T-cell (primary cell): ENCODE measurements at places on chromosomes 16 and 17. TPM values are rescaled to one million over a fixed set of nuclear protein-coding genes. Genes with fewer than 3 reads are reported as not detected.

RNU2-1 gene
- 2,693 TPM for total RNA-seq

CLEC18A gene
- 3.7 TPM for total RNA-seq

DDX52 gene
- total RNA-seq: 21.6 TPM

SPATA22 gene
- not detected for total RNA-seq

C17orf78 gene
- total RNA-seq: not detected

CHD9NB gene
- total RNA-seq: not detected

DNA sequence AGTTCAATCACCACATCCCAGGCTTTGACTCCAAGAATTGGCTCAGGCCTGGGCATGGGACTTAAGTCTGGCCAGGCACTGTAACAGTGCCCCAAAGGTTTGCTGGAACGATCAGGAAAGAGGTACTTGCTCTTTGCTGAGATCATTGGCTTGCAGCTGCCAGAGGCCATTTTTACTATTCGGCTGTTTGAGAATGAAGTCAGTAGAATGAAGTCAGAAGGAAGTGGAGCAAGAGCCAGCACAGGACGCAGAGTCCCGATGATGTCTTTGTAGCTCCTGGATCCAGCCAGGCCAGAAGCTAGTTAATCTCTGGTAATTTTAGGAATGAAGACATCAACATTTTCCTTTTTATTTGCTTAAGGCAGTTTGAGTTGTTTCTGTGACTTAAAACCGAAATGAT, 195.5 kb downstream of the RAB11FIP4 start:
- no peak for DNase-seq

DNA sequence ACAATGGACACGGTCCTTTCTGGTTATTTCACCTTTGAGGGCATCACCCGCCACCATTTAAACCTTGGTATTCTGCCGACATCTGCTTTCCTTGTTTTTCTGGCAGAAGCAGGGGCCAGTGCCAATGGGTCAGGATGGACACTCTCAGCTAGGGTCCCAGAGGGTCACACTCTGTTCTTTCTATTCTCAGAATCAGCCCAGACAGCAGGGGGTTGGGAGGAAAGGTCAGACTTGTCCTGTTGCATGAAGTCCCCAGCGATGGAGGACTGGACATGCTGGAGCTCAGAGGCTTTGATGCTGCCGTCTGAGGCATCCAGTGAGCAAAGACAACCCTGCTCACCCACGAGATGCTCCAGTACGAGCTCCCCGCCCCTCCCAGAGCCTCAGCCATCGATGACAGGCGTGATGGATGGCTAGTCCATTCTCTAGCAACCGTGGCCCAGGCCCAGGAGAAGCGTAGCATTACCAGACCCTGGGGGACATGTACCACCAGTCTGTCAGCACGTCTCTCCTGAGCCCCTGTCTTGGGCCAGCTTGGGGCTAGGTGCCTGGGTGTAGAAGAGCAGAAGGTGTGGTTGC, 62.0 kb downstream of the FOXL1 start:
- DNase-seq: no peak

GRCh38 chr16:66928702-66929388, 3.5 kb upstream of the RRAD start:
- DNase-seq: no peak

- DNase-seq: no peak
These were observed 66.8 kb downstream of the SRCIN1 start for GRCh38 chr17:38538906-38539305.

DNA sequence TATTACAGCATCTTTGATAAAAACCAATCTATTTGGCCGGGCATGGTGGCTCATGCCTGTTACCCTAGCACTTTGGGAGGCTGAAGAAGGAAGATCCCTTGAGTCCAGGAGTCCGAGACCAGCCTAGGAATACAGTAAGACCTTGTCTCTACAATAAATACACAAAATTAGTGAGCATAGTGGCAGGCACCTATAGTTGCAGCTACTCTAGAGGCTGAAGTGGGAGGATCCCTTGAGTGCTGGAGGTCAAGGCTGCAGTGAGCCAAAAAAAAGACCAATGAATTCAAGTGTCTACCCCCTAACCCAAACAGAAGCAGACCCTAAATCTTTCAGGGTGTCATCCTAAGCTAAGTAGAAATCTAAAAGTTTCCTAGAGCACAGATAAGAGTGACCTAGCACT, 7.3 kb upstream of the MEIOC start:
- DNase-seq: no peak

- DNase-seq: no peak
These were observed 290 bp downstream of the TLCD1 start for GRCh38 chr17:28725660-28726225.

DNA sequence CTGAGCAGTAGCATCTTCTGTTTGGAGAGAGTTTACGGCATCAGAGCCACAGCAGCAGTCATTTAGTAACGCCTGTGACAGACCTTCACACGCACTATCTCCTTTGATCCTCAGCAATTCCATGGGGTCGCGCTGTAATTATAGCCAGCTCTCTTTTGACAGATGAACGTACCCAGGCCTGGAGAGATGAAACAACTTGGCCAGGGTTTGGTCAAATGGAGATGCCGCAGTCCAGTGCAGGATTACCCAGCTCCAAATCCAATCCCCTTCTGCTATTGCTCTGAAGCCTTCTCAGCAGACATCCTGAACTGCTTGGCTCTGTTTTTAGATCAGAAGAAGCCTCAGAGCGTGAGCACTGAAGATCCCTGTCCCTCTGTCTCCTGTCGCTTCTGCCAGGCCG, 83.9 kb downstream of the SOX9 start:
- DNase-seq: no peak

DNA sequence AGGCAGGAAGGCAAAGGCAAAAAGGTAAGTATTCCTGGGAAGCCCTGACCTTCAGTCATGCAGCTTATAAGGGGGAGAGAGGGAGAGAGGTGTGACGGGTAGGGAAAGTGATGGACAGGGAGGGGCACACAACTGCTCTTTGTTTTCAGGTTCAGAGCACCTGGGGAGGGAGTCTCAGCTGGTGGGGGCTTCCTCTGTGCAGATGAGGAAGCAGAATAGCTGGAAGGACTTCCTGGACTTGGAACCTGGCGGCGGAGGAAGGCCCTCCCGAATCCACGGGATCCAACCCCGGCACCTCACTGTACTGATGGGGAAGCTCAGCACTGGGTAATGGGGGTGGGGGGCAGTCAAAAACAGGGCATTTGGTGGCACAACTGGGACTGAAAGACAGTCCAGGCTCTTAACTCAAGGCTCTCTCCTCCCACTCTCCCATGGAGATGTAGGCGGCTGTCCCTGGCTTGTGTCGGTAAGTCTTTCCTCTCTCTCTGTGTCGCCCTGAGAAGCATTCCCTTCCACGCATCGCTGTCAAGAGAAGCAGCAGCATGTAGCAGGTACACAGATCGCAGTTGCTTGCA, 11.9 kb upstream of the PITPNM3 start:
- no peak for DNase-seq

- DNase-seq: no peak
These were observed 9.3 kb downstream of the ZNF263 start for GRCh38 chr16:3292604-3293003.

- DNase-seq: no peak
These were observed 49.3 kb upstream of the CACNG4 start for GRCh38 chr17:66915204-66915611.

GRCh38 chr17:30271102-30271501, 20.6 kb downstream of the BLMH start:
- no peak for DNase-seq

DNA sequence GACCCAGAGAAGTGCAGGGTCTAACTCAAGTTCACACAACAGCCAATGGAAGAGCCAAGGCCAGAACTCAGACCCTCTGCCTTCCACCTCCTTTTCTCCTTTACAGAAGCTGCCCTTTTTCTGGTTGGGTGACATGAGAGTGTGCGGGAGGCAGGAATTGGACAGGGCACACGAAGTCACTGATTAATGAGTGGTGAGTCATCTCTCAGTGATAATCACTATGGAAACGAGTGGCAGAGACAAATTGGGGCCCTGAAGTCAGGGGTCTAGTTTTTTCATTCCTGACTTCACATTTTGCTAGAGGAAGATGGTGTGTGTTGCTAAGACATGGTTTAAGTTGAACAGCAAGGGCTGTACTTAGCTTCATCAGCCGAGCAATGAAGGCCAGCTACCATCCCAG, 312.7 kb upstream of the CCL2 start:
- no peak for DNase-seq

- no peak for DNase-seq
These were observed 228.9 kb upstream of the TNRC6C start for GRCh38 chr17:77729587-77729986.

- DNase-seq: no peak
These were observed 10.0 kb downstream of the LITAFD start for GRCh38 chr16:8892101-8892575.

- no peak for DNase-seq
These were observed 2.7 kb downstream of the XYLT1 start for GRCh38 chr16:17467923-17468540.

DNA sequence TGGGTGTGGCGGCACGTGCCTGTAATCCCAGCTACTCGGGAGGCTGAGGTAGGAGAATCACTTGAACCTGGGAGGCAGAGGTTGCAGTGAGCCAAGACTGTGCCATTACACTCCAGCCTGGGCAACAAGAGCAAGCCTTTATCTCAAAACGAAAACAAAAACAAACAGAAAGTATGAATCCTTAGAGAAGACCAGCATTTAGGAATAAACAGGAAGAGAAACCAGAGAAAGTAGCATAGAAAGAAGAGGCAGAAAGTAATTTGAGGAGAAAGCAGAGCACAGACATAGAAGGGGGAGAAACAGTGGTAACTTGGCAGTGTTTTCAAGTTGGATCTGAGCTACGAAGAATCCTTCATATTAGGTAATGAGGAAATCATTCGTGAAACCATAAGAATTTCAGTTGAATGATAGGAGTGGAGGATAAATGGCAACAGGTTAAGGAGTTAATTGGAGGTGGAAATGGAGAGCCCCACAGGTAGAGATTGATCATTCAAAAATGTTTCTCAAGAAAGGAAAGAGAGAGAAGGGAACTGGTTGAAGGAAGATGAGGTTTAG, 9.7 kb upstream of the CCL2 start:
- DNase-seq: no peak

DNA sequence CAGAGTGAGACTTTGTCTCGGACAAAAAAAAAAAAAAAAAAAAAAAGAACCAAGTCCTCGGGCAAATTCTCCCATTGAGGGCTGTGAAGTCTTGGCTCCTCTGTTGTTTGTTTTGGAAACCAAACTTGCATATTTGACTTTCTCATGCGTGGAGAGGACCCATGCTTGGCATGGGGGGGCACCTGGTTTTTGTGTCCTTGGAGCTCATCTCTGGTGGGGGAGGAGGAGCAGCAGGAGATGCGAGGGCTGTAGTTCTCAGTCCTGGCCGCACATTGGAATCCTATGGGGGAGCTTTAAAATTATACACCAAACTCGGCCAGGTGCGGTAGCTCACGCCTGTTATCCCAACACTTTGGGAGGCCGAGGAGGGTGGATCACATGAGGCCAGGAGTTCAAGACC, 74.5 kb downstream of the ABCC6 start:
- DNase-seq: no peak
